ENCODE measurements at places on chromosomes 4 and X. TPM values are rescaled to one million over a fixed set of nuclear protein-coding genes. Genes with fewer than 3 reads are reported as not detected.

DNA sequence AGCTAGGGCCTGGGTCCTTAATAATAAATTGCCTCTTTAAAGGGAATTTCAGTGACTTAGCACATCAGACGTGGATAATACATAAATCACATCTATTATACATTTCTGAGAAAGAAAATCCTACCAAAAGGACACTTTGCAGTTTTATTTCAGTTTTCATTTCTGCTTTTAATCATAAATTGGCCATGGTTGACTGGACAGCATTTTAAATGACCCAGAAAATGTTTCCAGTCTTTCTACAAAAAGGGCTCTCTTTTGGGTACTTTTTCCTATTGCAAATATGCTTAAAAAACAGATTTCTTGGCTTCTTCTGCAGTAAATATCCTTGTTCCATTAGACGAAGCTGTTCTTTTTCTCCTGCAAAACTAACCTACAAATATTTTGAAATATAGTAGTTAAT, 41.4 kb upstream of the LPAR4 start:
- no peak overlapping the region for H3K4me3 ChIP-seq
- H3K27me3 ChIP-seq = peaks cover 2% of the 10 kb centered on the region
- no peaks in the 10 kb centered on the region for H3K36me3 ChIP-seq
- no peaks in the 10 kb centered on the region for H3K4me1 ChIP-seq
- H3K27ac ChIP-seq = no peak overlapping the region
- no peak for DNase-seq

LIMCH1 gene
- total RNA-seq = 83.9 TPM

ITIH6 gene
- total RNA-seq = not detected

DCAF8L2 gene
- total RNA-seq = not detected

DNA sequence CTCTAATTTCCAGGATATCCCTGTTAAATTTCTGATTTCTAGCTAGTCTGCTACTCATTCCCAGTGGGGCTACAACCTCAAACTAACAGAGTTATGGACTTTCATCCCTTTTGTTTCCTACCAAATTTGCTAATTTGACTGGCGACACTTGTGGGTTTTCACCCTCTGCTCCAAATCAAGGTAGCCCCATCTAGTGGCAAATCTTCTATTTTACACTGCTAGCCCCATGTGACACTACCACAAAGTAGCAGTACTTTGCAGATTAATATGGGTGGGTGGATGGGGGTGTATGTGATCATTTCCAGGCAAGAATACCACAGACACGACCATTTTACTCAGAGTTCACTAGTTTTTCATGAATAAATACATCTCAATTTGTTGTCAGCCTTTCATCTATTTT, 150.3 kb downstream of the MSL3 start:
- no peaks in the 10 kb centered on the region for H3K36me3 ChIP-seq
- H3K4me3 ChIP-seq = no peak overlapping the region
- DNase-seq = peak; percentile 5
- H3K27ac ChIP-seq = no peak overlapping the region
- no peaks in the 10 kb centered on the region for H3K4me1 ChIP-seq
- no peaks in the 10 kb centered on the region for H3K27me3 ChIP-seq

DNA sequence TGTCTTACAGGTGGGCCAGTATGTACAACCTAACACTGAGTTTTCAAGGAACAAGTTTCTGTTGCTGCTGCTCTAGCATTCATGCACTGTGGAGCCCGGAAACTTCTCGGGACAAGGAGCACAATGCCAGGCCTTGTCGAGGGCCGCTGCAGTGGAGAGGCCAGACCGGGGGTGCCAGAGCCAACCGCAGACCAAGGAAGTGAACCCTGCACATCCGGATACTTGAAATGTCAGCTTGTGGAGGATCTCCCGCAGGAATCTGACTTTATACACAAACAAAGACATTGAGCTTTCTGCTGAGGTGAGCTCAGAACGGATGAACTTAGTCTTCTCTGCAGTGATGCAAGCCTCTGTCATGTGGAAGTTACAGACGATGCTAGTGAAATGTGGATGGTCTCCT, 99.5 kb downstream of the ZNF827 start:
- H3K27ac ChIP-seq = no peak overlapping the region
- no peak overlapping the region for H3K4me3 ChIP-seq
- H3K27me3 ChIP-seq = no peaks in the 10 kb centered on the region
- H3K36me3 ChIP-seq = peaks cover 3% of the 10 kb centered on the region

DNA sequence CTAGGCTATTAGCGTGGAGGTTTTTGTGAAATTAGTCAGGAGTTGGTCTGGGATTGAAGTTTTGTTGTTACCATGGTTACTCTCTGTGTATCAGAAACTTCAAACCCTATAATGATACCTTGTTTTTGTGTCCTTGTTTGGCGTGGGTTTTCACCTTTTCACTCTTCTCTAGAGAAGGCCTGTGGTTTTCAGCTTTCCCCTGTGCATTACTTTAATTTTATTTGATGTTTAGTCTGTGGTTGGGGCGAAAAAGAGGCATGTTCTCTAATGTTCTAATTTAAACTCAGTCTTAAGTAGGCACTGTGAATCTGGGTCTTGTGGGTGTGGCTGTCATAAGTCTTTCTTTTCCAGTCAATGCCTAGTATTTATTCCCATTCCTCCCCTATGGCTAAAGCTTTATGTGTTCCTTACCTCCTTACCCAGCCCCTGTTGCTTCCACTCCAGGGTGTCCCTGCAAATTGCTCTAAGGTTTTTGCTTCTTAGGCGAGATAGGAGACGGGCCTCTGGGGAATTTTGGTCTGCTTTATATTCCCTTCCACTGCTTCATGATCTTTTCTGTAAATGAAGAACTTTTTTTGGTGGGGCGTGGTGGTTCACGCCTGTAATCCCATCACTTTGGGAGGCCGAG, 326.3 kb upstream of the ZCCHC13 start:
- H3K4me3 ChIP-seq = no peak overlapping the region
- H3K4me1 ChIP-seq = no peaks in the 10 kb centered on the region
- DNase-seq = no peak
- H3K27me3 ChIP-seq = no peaks in the 10 kb centered on the region

GRCh38 chrX:104854188-104854587, 288.2 kb downstream of the IL1RAPL2 start:
- H3K36me3 ChIP-seq = no peaks in the 10 kb centered on the region
- no peaks in the 10 kb centered on the region for H3K4me1 ChIP-seq
- peak; percentile 3 for DNase-seq
- no peaks in the 10 kb centered on the region for H3K27me3 ChIP-seq
- no peak overlapping the region for H3K27ac ChIP-seq
- no peak overlapping the region for H3K4me3 ChIP-seq
